Stimulated activated CD4-positive, alpha-beta T cell treated with anti-CD3 and anti-CD28 coated beads, TNF-alpha, amount 100 ng/mL, for 1 hour (primary cell): ENCODE measurements at places on chromosomes 6 and 20.
A peak's percentile ranks its signal among the peaks of the same experiment; 100 is the strongest.

GRCh38 chr6:37705239-37706051, 7.8 kb upstream of the MDGA1 start:
- DNase-seq, result peak; percentile 60

DNA sequence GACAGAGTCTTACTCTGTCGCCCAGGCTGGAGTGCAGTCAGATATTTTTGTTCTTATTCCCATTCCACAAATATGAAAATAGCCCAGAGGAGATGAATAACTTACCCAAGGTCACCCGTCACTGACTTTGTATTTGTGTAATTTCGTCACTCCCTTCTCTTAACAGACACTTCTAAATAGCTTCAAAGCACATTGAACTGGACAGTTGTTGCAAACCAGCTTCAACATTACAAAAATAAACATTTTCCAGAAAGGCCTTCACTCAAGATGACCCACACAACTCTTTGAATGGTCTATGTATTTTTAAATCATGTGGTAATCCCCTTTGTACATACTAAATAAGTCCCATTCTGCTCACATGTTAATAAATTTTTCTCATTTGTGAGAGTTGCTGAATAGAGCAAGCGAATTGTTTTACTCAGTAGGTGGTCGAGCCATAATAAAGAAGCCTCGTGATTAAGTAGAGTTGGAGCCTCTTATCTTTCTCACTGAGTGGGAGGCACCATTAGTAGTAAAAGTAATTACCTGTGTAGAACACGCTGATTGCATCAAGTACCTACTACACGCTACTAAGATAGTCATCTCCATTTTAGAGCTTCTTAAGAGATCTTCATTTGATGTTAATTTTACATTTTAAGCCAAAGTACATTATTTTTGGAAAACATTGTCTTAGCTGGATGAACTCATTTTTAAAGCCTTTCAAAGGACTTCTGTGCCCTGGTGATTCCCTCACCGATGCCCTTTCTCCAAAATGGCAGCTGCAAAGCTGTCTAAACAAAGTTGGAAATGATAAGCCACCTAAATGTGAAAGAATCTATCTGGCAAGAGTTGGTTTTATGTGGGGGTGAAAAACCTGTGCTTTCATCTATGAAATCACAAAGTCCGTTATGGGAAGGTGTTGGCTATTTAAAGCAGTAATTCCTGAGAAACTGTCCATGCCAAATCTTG, 110.0 kb downstream of the TSHZ2 start:
- no peak for DNase-seq

- no peak for DNase-seq
Measured at GRCh38 chr20:10466325-10466724, 31.2 kb downstream of the SLX4IP start.

- no peak for DNase-seq
Measured at GRCh38 chr6:53529324-53530036, 15.4 kb downstream of the GCLC start.

- no peak for DNase-seq
Measured at GRCh38 chr20:25066386-25066785, 8.4 kb upstream of the ACSS1 start.
